ENCODE measurements at places on chromosomes 7 and 10.

DNA sequence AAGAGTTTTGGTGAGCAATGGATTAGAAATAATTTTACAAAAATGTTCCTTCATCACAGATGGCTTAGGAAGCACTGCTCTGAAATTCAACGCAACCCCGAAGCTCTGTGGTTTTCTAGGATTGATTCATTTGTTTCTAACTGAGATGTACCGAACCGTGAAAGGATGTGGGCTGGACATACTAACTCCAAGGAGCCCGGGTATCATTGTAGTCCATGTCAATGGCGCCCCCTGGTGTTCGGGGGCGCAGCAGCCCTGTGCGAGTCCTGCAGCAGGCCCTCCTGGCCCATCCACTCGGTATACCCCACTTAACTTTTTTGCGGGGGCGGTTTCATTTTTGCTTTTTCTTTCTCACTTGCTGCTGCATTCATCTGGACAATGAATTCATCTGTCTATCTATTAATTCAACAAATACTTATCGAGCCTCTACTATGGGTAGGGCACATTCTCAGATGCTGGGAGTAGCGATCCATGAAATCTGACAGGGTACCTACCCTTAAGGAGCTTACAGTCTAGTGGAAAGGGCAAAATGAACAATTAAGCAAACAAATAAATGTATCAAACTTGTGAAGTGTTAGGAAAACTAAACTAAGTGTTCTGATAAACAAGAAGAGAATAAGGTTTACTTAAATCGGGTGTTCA is 25.2 kb upstream of the ITPRID1 start:
- DNase-seq = no peak

- no peak for DNase-seq
Observed at GRCh38 chr7:2383543-2384274, 19.7 kb upstream of the CHST12 start.

- no peak for DNase-seq
Observed at GRCh38 chr10:34904191-34904590, 89.1 kb upstream of the PARD3 start.

DNA sequence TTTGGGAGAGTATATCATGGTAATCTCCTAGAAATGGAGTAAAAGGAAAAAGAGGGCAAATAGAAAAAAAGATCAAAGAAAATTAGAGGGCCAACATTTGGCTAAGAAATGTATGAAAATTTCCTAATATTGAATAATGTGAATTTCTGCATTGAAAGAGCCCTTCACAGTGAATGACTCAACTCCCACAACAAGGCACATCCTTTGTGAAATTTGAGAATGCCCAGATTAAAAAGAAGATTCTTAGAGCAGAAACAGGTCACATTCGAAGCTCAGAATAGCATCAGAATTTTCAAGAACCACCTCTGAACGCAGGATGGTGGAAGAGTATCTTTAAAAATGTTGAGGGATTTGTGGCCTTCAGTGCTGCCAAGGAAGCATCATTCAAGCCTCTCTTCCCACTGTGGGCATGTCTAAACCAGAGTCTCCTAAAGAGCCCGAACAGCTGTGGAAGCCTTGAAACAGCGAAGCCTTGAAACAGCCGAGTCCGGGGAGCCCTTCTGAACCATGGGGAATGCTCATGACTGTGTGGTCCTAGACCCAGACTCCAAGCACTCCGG is 43.6 kb downstream of the GUSB start:
- DNase-seq = no peak

- DNase-seq = no peak
Observed at GRCh38 chr10:49023752-49024151, 84.1 kb upstream of the LRRC18 start.

- no peak for DNase-seq
Observed at GRCh38 chr7:75064291-75064690, 9.3 kb downstream of the RCC1L start.

DNA sequence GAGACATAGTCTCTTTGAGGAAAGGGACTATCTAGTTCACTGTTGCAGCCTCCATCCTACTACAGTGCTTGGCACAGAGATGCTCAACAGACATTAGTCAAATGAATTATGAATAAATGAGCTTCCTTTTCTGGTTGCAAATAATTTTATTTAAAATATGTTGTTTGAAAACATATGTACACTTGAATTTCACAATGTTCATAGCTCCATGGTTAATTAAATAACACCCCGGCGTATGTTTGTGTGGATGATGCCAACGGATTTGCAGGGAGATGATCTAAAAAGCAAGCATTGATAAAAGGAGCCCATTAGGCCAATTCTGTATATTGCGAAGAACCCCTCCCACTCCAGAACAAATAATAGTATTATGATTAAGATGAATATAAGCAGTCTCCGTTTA is 47.8 kb upstream of the ORC5 start:
- DNase-seq = no peak

GRCh38 chr10:53298443-53298842 is 525.9 kb upstream of the MBL2 start:
- DNase-seq = no peak

GRCh38 chr7:113094517-113095249 is 8.1 kb upstream of the GPR85 start:
- no peak for DNase-seq

GRCh38 chr7:108291791-108292440 is 161.8 kb upstream of the LAMB4 start:
- no peak for DNase-seq

GRCh38 chr7:16367115-16367514 is 54.2 kb downstream of the CRPPA start:
- DNase-seq = no peak

- DNase-seq = no peak
Observed at GRCh38 chr7:107469929-107470328, at the start of gene GPR22. Gene GPR22, plus strand, starts transcription at chr7:107470057. Its CDS starts 4,004 bp downstream, at chr7:107474061.

DNA sequence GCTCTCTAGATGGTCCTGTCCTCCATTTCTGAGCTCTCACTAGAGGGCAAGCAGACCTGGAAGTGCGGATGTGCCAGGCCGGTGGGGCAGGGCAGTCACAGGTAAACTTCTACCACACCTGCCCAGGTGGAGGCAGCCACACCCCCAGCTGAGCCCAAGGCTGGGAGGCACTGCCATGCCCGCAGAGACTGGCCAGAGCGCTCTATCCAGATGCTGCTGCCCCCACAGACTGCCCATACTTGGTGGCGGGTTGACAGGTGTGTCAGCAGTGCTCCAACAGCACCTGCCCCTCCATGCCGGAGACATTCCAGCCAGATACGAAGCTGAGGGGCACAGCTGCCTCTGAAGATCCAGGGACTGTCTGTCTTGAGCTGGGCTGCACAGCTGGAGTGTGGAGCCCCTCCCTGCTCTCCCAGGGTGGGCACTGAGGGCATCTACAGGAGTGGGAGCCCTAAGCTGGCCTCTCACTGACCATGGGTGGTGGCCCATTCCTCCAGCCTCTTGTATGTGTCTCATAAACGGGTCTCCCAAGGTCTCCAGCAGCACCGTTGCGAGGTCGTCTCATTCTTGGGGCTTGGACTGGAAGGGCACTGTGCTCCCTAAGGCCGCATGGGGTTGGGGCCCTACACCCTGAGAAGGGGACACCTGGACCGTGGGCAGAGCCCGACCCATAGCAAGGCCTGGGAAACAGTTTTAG is 38.2 kb upstream of the PPIF start:
- no peak for DNase-seq

DNA sequence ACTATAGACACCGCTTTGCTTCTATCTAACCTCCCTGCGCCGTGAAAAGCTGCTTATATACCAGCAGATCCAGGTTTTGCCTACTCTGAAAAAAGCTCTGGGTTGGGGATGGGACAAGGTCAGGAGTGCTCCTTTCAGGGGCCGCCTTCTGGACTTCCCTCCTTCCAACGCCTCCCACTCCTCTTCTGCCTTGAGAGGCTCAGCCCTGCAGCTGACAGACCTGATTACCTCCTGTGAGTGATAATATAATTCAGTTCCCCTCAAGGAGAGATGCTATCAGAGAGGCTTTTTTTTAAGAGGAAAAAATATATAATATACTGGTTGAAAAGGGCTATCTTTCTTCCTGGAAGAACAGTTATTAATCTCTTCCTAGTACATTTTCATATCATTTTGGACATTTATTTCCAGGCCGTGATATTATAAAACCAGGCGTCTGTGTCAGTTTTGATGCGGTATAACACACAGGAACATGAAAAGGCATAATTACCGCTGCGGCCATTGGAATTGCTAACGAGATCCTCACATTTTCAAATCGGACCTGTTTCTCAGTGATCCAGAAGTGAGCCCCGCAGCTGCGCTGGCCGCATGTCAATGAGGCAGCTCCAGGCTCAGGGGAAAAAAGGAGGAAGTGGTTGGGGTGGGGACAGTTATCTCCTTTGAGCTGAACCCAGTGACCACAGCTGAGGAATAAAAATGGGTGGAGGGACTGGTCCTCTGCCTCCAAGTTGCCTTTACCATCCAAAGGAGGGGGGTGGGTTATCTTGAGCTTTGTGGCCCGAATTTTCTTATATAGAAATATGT is 457.1 kb downstream of the TYW1 start:
- DNase-seq = no peak

- DNase-seq = peak; percentile 65
Observed at GRCh38 chr10:34637418-34637911, 177.6 kb downstream of the PARD3 start.

- no peak for DNase-seq
Observed at GRCh38 chr7:26614503-26614902, 249.9 kb downstream of the SKAP2 start.

GRCh38 chr10:15460661-15461060 is 89.6 kb upstream of the FAM171A1 start:
- DNase-seq = no peak

GRCh38 chr10:122730238-122730637 is 30.6 kb upstream of the C10orf120 start:
- DNase-seq = no peak

DNA sequence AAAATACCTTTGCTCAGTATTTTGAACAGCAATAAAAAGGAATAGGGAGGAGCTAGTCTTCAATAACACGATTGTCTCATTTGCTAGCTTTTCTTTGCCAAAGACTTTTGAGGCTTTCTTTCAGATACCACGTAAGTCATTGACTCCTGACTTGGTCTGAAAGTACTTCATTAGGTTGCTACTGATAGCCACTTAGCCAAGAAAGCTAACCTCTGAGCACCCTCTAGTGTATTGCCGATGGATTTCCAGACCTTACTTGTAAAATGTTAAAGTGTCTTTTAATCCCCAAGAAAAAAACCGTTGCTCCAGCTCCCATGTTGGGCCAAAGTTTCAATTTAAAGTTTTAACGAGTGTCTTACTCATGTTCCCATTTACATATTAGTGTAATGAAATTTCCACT is 63.4 kb upstream of the STRIP2 start:
- DNase-seq = no peak

- DNase-seq = no peak
Observed at GRCh38 chr10:69952821-69953221, 99.8 kb upstream of the MACROH2A2 start.

- DNase-seq = no peak
Observed at GRCh38 chr10:30849231-30850035, 182.2 kb downstream of the ZNF438 start.

- no peak for DNase-seq
Observed at GRCh38 chr7:151697942-151698341, 178.2 kb upstream of the RHEB start.

GRCh38 chr10:32627183-32627582 is 181.2 kb downstream of the CCDC7 start:
- DNase-seq = no peak

GRCh38 chr10:91444211-91445182 is 34.4 kb downstream of the HECTD2 start:
- no peak for DNase-seq

DNA sequence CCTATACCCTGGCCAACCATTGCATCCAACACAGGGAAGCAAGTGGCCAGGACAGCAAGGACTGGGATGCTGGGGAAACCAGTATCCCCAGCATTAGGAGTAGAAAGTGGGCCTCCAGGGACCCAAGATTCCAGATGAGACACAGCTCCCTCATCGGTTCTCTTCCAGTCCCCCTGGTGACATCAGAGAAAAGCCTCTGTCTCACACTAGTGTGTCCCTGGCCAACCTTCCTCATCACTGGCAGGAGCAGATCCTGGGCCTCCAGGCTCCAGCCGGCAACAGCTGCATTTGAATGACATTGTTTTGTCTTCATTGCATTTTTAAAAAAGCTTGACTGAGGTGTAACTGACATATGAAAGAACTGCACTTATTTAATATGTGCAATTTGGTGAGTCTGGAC is 177.3 kb upstream of the LYZL2 start:
- no peak for DNase-seq

DNA sequence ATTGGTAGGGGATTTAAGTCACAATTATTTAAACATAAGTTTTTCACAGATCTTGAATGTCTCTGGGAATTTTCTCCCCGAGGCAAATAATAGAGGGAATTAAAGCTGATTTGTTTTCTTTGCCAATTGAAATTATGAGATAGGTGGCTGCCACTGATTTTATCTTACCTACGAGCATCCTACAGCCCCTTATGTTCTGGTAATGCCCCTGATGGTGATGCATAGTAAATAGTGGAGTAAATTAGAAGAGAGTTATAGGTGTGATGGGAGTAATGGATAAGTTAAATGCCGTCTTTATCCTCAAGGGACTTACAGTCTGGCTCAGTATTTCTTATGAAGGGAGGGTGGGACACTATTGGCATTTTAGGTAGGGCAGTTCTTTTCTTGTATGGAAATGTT is 58.1 kb downstream of the HDAC9 start:
- DNase-seq = no peak

- DNase-seq = no peak
Observed at GRCh38 chr10:2856598-2856997, 210.8 kb upstream of the PFKP start.

DNA sequence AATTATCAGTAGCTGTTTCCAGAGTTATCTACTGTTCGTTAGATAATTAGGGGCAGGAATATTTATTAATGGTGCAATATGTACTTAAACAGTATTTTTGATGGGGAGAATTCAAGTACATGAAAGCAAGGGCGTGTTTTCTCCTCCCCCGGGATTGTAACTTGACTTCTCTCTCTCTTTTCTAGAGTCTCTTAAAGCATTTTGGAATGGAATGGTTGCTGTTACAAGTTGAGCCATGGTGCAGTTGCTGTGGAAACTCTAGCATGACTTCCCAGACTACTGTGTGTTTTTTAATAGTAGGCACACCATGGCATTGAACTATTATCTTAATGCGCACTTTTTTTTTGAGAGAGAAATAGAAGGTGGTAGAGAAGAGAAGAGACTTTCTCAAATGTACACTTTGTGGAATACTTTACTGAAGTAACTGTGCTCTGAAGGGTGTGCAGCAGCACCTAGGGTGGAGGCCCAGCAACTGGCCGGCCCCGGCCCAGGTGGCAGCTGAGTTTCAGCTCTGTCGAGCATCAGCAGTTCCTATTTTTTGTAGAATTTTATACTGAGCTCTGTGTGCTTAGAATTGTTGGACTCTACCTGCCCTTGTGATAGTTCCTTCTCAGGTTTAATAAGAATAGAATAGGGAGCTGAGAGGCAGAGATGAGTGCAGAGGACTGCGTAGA is 64.4 kb downstream of the CCNY start:
- DNase-seq = no peak

- DNase-seq = no peak
Observed at GRCh38 chr7:74018246-74018895, 9.6 kb upstream of the ELN start.
